Activated naive CD4-positive, alpha-beta T cell (primary cell): ENCODE measurements at places on chromosomes 12 and 14.

- DNase-seq, result no peak
These were observed 29.3 kb upstream of the RASSF8 start for GRCh38 chr12:25929142-25929541.

- DNase-seq, result no peak
These were observed 90.7 kb downstream of the SINHCAF start for GRCh38 chr12:31234955-31235867.

DNA sequence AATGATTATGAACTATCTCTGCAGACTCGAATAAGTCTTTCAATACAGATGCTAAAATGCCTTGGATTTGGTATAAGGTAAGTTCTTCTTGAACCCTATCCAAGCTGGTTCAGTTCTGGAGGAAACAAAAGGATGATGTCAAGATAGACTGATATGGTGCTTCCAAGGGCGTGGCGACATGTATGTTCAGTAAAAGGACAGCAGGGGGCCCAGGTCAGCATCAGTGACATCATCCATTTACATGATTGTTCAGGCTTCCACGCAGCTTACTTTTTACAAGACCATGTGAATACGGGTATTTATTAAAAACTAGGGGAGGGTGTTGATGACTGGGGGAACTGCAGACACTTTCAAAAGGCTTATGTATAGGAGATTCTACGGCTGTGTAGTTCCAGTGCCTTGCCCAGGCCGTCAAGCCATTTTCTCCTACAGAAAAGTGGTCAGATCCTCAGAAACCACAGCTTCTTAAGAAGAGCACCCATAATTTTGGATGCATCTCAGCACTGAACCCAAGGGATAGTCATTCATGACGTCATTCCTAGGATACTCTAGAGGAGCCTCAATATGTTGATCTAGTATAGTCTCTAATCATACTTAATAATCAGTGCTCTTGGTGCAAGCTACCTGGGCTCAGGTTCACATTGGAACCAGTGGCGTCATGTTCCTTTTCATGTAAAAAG, 527.7 kb downstream of the FUT8 start:
- DNase-seq, result no peak

DNA sequence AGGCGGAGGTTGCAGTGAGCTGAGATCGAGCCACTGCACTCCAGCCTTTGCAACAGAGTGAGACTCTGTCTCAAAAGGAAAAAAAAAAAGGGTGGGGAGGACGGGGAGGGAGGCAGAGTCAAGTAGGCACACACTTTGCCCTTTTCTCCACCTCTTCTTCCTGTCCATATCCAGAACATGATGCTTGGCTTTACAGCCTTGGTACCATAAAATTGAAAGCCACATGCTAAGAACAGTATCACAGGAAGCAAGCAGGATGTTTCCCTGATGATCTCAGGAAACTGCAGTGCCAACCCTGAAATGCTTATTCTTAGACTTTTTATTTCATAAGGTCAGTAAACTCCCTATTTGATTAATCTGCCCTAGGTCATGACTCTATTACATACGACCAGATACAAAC, 32.5 kb upstream of the YAF2 start:
- DNase-seq, result no peak

DNA sequence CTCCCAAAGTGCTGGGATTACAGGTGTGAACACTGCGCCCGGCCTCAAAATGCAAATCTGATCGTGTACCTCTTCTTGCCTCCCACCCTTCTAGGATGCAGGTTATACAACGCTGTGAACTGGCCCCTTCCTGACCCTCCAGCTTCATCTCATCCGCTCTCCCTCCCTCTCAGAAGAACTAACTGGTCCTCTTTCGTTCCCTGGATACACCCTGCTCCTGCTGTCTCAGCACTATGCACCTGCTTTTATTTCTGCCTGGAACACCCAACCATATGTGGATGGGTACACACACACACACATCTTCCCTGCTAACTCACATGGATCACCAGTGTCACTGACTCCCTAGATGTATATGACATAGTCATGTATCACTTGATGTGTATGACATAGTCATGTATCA, 56.1 kb upstream of the VASH1 start:
- DNase-seq, result no peak

DNA sequence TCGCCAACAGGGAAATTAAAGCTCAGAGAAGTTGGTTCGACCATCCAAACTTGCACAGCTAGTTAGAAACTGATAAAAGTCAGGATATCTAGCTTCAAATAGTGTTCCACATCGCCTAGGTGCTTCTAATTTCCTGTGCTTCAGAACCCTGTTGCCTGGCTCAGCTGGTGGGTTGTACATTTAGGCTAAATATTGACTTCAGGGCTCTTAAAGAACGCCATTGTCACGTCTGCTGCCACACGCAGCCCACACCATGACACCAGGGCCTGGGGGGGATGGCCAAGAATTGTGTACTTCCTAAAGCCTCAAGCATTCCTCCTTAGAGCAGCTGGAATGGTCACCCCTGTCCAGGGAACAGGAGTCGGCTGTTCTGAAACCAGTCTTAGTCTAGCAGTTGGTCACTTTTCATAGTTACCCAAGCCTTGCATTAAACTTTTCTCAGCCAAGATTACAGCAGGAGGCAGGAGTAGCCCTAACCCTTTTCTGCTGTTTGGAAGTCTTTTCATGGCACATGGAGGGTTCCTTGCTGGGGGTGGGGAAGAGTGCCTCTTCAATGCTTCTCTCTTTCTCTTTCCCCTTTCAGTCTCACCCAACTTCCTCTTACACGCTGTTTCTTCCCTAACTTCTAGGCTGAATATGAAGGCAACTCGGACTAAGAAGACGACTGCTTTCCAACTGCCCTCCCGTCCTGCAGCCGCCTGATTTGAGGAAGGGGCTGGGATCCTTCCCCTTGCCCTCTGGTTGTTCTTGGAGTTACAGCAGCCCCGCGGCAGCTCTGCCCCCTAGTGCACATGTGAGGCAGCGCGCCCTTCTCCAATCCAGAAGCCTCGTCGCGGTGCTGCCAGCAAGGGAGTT, 17.1 kb downstream of the FOS start:
- DNase-seq, result peak; percentile 43

DNA sequence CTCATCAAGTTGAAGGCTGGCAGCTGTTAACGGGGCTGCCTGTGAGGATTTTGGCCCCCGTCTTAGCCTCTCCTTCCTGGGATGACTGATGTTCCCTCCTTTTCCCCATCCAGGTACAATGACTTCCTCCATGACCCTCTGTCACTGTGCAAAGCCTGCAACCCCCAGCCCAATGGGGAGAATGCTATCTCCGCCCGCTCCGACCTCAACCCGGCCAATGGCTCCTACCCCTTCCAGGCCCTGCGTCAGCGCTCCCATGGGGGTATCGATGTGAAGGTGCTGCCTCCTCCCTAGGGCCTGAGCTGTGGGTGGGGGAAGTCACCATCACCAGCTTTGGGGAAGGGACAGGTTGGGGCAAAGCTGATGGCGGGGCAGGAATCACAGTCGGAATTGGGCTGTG, 16.1 kb downstream of the SDS start:
- no peak for DNase-seq

DNA sequence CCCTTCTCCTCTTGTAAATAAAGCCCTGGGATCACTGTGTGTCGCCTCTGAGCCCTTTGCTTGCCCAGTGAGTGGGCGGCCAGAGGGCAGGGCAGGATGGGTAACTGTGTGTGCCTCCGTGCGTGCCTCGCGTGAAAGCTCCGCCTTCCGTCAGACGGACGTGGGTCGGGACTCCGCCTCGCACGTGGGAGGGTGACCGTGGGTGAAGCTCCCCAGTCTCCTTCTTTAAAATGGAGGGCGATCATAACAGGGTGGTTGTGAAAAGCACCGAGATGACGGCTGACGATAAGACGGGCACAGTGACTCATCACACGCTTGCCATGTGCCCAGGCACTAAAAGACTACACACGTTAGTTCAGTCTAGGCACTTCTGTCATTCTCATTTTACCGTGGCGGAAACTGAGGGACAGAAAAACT, 9.2 kb downstream of the PHB2 start:
- peak; percentile 65 for DNase-seq

DNA sequence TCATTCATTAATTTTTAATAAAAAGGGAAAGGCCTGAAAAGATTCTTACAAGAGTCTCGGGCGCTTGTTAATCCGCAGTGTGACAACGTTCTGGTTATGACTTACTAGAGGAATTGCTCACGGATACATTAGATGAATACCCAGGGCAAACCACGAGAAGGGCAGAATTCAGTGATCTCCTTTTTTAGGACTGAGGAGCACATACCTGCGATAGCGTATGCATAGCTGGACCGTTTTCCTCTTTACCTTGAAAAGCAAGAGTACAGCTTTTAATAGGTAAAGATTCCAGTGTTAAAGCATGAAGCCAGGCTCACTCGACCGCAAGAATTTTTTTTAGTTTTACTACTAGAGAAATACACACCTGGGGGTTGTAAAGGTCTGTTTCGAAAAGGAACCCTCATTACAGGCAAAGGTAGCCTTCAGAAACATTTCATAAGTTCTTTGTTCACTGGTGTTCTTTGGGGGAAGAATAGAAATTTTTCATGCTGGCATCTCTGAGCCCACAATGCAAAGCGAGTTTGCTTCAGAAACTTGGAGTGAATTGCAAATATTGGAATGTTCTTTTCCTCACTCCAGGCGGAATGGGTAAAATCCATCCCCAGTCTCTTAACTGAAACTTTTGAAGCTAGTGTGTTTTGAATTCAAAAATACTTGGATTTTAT, 953 bp downstream of the MAPK1IP1L start:
- no peak for DNase-seq
